ENCODE measurements at places on chromosomes 16 and 17.

DNA sequence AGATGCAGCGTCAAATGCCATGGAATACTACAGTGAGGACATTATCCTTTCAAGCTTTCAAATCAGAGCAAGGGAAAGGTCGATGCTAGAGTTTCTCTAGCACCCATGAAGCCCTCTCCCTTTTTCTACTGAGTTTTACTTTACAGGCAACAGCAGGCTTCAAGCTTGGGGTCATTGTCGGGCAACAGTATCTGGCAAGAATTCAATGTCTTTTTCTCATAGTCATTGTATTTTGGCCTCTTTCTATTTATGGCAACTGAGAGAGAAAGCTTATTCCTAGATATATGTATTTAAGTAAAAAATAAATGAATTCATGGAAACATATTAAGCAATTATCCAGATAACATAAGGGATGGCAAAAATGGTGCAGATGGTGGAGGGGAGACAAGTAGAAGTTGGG lies 364 bp upstream of the CETP start:
- DNase-seq, result no peak

DNA sequence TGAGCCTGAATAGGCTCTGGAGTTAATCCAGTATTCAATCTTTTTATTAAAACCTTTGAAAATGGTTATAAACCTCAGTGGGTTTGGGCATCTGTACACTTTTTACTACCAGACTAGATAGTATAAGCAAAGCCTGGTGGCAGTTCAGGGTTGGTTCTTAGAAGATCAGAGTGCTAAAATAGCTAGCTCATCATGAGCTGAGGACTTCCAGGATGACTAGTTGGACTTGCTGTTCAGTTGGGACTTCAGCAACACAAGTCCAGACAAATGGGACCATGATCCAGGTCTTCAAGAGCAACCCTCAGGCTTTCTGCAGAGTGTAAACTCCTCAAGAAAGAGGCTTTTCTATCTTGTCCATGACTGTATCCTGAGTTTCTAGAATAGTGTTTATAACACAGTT lies 1.2 kb upstream of the ZNF19 start:
- DNase-seq, result no peak

- peak; percentile 74 for DNase-seq
Observed at GRCh38 chr17:72118335-72119076, 2.3 kb upstream of the SOX9 start.

DNA sequence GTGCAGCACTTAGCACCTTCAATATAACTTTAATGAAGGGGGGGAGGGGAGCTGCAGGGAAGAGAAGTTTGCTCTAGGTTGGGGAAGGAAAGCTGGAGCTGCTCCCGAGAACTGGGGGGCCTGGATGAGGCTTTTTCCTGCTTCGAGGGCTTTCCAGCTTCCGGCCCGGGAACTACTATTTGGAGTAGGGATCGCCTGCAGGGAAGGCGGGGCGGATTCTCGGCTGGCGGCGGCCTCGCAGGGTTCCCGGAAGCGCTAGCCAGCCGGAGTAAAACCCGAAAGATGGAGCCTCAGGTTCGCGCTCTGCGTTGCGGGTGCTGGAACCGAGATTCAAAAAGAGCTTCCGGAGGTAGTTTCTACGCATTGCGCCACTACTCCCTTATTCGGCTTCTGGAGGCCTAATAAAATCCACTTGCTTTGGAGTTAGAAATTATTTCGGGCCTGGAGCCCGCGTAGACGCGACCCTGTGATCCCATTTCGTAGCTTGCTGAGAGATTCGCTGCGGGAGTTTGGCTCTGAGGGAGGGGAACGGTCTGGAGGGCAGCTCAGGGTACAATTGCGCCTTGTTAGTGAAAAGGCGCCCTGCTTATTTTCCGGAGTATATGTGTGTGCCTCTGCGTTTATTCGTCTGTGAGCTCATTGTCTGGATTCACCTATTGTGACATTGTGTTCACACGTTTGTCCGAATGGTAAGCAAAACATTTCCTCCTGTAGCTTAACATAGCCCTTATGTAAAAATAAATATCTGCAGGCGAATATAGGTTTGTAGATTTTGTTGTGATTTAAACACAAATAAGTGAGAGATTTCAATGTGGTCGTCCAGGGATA lies 652 bp downstream of the PRAC2 start:
- no peak for DNase-seq

DNA sequence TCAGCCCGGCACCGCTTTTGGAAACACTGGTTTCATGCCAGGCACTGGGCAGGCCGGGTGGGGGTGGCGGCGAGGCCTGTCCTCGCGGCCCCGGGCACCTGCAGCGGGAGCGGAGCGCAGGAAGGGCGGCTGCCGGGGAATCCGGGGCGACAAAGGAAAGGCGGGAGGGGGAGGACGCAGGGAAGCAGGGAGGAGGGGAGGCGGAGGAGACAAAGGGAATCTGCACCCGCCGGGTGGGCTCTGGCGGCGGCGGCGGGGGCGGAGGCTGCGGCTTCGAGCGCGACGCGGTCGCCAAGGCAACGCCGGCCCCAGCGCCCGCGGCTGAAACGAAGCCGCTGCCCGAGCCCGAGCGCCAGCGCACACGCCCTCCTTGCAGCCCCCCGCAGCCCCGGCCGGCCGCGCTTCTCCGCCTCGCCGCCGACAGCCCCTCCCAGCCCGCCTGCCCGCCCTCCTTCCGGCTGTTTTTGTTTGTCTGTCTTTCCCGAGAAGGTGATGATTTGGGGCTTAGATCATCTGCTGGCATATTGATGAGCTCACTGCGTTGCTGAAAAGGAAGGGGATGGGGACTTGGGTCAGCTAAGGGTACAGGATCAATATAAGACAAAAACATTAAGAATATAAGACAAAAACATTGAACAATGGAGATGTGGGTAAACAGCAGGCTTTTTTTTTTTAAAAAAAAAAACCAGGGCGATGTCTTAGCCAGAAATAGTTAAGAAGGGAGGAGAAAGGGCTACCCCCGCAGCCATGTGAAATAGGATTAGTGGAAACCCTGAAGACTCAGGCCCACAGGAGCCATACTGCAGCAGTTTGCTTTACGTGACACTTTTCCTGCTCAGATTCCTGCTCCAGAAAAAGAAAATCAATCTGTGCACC lies 32.7 kb downstream of the CDK5R1 start:
- peak; percentile 95 for DNase-seq

- DNase-seq, result peak; percentile 86
Observed at GRCh38 chr16:56657555-56658326, at the start of gene MT1F. Gene MT1F, plus strand, starts transcription at chr16:56657959. Its CDS starts 100 bp downstream, at chr16:56658059.

GRCh38 chr17:48357779-48358602 lies 72.0 kb downstream of the SKAP1 start:
- DNase-seq, result no peak

DNA sequence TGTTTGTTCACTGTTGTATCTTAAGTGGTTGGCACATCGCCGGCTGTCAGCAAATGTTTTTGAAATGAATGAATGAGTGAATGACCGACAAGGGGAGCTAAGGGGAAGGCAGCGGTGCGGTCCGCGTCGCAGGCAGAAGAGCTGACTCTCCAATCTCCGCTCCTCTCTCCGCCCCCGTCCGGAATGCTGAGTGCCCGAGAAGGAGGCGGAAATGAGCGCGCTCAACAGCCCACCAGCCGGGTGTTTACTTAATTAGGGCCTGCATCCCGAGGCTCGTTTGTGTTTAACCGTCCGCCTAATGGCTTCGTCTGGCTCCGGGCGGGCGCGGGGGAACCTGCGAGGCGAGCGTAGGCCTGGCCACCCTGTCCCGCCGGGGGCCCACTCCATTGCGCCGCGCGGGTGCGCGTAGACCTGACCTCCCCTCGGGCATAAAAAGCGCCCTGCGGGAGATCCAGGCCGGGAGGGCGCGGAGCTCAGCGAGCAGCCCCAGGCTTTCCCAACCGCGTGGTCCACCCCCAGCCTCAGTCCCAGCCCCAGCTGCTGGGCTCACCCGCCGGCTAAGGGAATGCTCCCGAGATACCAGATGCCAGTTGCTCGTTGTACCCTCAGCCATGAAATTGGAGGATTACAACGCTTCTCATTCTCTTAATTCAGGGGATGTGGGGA lies 2.5 kb upstream of the CDH3 start:
- DNase-seq, result no peak

- peak; percentile 19 for DNase-seq
Observed at GRCh38 chr17:76266244-76266938, 1.2 kb downstream of the UBALD2 start.
